ENCODE measurements at places on chromosomes 6 and 20.

DNA sequence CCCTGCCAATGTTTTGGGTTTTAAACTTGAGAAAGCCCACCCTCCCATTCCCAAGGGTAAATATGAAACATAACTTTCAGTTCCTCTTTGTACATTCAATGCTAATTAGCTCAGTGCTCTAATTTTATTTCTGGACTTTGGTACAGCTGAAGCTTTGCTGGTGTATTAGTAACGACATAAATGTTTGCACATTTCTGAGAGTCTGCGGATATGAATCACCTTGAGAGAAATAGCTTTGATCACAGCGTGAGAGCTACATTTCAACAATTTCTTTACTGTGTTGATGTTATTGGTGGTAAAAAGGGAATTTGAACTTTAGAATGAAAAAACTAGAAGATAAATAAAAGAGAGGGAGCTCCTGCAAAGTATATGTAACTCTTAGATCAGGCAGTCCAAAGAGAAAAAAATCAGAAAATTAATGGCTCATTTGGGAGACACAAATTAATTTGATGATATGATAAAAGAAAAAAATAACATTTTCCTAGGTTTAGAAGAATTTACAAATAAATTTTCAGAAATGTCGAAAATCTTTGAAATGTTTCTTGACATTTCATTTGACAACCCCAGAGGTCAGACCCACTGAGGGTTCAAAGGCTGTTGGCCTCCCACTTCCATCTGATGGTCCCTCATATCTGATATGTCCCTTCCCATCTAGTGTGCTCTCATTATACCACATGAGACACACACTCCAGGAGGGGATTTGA is 38.5 kb upstream of the CAP2 start:
- no peak for DNase-seq

DNA sequence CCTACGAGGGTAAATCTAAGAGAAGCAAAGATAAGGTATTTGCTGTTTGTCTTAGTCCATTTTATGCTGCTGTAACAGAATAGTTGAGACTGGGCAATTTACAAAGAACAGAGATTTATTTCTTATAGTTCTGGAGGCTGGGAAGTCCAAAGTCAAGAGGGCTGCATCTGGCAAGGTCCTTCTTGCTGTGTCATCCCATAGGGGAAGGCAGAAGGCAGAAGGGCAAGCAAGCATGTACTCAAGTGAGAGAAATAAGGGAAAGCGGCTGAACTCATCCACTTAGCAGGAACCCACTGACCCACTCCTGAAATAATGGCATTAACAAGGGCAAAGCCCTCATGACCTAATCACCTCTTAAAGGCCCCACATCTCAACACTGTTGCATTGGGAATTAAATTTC is 102.7 kb downstream of the AGPAT4 start:
- DNase-seq: no peak

DNA sequence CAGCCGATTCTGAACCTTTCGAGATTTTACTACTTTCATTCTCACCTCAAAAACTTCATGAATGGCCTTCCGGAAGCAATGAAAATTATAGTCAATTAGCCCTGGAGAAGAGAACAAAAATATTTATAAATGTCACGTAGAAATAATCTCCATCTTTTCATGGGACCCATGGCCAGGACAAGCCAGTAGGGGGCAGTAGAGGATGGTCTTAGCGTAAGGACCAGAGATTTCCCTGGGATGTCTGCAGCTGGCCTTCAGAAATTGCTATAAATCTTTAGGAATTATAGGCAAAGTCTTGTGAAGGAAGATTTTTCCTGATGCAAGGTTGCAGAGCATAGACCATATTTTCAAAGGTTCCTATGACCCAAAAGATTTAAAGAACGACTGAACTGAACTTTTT is 15.6 kb upstream of the UBE2J1 start:
- DNase-seq: peak; percentile 77

DNA sequence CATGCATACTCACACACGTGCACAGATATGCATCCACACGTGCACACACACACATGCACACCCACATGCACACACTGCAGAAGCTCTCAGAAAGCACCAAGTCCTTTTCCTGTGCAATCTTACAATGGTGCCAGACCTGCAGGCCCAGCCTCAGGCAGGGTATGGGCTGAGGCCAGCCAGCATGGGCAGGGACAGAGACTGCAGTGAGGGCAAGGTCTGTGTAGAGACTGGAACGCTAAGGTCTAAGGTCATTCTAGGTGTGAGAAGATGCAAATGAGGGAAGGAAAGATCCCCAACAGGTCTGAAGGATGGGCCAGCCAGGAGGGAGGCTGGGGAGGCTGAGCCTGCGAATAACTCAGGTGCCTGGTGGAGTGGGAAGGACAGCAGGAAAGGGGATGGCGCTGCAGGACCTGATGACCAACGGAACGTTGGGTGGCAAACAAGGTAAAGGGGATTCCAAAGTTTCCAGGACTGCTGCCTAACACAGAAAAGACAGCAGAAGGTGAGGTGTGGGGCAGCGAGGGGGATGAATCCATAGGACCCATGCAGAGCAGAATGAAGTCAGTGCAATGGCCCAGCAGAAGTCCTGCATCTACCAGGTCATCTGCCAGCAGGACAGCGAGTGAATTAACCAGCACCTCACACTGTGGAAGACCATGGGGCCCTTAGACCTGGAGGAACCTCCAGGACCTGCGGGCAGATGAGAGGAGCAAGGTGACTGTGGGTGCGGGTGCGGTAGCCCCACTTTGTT is 67.0 kb downstream of the ABHD12 start:
- no peak for DNase-seq

DNA sequence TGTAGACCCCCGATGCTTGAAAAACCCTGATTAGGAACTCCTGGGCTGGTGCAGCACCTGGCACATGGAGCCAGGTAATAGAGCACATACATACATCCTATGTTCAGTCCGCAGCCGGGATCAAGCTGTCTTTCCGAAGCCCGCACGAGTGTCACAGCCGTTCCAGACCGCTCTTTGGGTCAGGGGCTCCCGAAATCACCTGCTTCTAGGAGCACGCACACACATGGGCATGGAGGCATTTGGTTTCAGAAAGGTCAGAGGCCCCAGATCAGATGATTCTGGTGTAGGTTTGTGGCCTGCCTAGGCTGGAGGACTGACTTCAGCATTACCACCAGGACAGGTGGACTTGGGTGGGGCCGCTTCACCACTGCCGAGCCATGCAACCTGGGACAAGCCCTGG is 42.1 kb upstream of the STX16 start:
- DNase-seq: no peak

GRCh38 chr6:11923621-11924020 is 88.5 kb upstream of the HIVEP1 start:
- no peak for DNase-seq

DNA sequence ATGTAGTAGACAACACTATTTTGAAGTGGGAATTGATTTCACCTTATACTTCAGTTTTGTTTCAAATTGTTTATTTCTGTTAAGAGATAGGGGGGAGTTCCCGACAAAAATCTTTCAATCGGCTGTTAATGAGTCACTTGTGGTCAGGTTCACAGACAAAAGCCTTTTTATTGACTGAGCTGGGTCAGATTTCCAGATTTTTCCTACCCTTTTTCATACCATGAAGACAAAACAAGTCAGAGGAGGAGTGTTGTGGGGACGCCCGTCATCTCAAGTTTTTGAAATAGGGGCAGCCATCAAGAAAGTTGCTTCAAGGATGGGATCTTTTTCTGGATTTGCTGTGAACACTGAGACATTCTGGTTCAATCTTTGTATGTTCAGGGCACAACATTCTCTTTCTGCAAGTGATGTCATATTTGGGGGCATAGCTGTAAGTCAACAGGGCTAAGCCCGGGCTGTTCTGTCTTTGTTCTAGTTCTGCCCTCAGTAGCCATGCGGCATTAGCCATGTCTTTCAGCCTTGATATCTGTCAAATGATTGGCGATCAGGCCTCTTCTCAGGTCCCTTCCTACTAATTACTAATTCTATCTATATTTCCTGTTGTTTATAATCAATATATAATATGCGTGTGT is 496.0 kb upstream of the MARCKS start:
- DNase-seq: no peak

- DNase-seq: no peak
These were observed 904.1 kb upstream of the MANEA start for GRCh38 chr6:94673251-94673650.

DNA sequence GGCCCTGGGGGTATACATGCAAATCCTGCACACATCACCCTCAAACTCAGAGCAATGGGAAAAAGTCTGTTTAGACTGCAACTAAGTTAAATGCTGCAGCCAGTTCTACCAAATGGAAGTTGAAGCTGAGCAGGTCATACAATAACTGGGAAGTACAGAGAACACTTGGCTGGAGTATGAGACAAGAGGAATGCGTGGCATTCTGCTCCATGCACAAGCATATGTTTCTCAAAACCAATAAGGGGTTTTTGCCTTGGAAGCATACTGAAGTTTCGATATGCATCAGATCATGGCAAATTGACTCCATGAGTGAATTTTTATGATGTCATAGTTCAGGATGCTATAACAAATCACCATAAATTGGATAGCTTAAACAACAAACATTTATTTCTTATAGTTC is 193.8 kb downstream of the COL12A1 start:
- DNase-seq: no peak

DNA sequence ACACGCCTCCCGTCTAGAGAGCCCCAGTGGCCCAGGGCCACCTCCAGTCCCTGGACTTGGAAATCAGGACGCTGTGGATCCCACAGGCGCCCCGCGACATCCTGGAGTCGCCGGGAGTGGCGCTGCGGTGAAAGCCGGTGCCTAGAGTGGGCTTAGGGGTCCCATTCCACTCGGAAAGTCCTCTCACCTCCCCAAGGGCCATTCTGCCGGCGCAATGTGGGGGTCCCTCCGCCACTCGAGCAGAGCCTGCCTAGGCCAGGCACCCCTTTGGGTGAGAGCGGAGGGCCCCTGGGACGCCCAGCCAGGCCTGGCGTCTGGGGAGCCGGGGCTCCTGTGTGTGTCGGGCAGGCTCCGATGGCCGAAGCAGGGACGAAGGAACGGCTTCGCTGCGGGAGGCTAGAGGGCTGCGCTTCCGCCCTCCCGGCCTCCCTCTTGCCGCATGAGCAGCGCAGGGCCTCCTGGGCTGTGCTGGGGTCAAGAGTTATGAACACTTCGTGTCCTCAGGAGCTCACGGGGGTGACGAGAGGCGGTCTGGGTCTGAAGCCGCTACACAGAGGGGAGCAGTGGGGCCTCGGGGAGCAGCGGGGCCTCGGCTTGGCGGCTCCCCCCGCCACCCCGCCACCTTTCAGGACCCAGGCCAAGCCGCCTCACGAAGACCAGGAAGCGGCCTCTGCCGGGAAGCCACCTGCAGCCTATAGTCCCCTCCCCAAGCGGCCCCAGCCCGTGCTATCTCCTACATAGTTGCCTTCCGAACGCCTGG is 13.6 kb downstream of the POU3F2 start:
- DNase-seq: no peak

DNA sequence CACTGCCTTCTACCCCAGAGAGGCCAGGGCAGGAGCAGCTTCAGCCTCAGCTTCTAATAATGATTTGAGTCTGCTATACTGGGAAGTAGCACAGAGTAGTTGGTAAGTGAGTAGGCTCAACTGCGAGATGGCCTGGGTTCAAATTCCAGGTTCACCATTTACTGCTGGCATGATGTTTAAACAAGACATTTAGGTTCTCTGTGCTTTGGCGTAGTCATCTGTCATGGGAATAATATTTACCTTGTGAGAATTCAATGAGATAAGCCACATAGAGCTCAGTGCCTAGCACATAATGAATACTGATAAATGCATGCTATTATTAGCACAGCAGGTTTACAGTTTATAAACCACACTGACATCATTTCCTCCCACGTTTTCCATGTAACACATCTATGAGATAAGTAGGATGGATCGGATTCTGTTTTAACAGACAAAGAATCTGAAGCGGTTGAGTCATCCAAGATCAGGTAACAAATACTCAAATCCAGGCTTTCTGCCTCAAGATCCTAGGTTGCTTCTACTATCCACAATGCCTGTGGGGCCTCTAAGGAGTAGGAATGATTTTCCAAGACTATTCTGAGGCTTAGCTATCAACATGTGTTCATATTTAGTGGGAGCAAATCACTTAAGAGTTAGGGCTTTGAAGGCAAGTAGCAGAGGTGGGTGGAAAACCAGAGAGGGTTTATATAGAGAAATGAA is 72.9 kb upstream of the DTNBP1 start:
- no peak for DNase-seq

GRCh38 chr6:148677594-148678476 is 69.0 kb upstream of the UST start:
- no peak for DNase-seq

DNA sequence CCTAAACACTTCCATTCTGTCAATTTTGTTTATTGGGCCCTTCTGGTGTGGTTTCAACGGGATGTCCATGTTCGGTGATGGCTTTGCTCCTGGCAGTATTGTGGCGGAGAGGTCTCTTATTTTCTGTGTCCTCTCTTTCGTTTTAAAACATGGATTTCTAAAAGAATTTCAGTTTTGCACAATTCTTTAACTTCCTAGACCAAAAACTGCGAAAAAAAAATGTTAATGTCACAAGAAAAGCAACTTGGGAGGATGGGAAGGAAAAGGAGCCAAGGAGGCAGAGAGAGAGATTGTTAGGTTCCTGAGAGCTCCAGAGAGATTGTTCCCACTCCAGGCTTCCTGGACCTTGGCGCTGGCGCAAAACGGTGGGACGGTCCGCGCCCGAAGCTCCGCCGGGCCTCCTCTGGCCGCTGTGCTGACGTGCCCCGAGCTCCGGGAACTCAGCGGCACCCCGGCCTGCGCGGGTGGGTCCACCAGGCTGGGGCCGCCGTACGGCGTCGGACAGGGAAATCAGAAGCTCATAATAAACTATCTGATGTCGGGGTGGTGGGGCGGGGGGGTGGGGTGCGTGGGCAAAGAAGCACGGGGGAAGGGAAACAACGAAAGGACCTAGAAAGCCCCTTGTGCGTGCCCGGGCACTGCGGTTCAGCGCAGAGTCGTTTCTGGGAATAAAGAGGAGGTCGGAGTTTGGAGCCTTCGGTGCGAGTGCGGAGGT is 951 bp upstream of the OLIG3 start:
- DNase-seq: no peak

GRCh38 chr6:161356167-161356854 is 82.5 kb upstream of the AGPAT4 start:
- DNase-seq: no peak

DNA sequence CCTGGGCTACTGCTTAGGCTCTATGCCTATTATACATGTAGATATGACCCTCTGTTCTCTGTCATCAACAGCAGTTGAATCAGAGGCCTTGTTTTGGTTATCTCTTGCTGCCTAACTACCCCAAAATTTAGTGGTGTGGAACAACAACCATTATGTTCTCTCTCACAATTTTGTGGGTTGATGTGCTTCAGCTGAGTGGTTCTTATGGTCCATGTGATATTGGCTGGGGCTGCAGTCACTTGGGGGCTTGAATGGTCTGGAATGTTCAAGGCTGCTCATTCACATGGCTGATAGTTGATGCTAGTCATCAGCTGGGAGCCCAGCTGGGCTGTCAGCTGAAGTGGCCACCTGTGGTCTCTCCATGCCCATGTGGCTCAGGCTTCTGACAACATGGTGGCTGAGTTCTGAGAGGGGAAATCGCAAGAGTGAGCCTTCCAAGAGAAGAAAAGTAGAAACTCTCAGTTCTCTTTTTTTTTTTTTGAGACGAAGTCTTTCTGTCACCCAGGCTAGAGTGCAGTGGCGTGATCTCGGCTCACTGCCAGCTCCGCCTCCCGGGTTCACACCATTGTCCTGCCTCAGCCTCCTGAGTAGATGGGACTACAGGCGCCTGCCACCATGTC is 47.8 kb downstream of the SHLD1 start:
- DNase-seq: no peak

- peak; percentile 39 for DNase-seq
These were observed 18.9 kb upstream of the SLC22A2 start for GRCh38 chr6:160277546-160277945.
